ENCODE measurements at places on chromosomes 3 and 15.

DNA sequence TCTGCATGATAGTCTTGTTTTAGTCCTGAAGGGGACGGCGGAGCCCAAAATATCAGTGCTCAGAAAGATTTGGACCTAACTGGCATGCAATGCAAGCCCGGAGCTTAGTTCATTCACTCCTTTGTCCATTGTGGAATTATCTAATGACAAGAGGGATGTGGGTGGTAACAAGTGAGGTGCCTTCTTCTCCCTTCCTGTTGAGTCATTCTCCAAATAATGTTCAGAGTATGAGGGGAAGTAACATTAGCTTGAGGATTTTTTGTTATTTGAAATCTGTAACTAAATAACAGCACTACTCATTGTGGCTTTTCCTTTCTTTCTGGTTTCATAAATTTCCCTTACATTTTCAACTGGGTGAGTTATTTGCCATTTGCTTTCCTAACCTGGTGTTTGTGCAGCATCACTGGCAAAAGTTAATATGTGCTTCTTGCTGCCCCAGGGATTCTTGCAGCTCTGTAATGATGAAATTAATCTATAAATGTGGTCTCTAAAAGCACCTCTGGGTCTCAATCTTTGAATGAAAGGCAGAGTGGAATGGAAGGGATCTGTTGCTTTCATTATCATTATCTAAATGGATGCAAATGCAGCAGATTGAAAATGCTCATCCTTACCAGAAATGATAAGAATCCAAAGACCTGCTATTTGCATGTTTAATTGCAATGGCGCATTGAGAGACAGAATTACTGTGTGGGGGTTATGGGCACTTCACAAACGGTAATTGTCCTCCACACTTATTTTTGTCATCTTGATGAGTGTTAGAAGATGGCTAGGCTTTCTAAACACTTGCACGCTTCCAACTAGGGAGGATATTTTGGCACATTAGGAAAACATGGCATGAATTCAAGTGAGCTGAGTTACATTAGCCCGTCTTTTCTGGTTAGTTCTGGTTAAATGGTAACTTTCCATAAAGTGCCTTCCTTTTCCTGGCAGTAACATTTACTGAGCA, 89.9 kb upstream of the MITF start:
- DNase-seq: no peak

DNA sequence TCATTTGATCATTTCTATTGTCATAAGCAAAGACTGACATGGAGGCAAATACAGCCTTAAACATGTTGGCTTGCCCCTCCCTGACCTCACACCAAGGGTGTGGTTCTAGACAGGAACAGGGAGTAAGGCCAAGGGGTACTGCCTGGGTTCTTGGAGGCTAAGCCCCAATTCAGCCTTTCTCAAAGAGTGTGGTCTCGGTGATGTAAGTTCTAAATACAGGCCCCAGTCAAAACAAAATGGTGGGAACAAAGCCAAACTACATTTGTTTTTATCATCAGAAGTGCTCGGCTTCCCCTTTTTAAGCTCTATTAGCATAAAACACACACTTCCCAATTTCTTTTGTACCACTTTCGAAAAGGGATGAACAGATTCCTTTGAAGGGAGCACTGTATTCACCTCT, 129.5 kb downstream of the ATP8B4 start:
- no peak for DNase-seq

- no peak for DNase-seq
These were observed 42.9 kb upstream of the LMCD1 start for GRCh38 chr3:8458711-8459110.

- no peak for DNase-seq
These were observed 54.6 kb downstream of the CCR3 start for GRCh38 chr3:46296826-46297225.

- no peak for DNase-seq
These were observed 253.6 kb downstream of the NR1D2 start for GRCh38 chr3:24198728-24199127.

- DNase-seq: no peak
These were observed 21.1 kb downstream of the ZXDC start for GRCh38 chr3:126454437-126455198.

GRCh38 chr15:72932472-72932871, 119.8 kb upstream of the NEO1 start:
- DNase-seq: no peak

- DNase-seq: no peak
These were observed 388.1 kb downstream of the FGF12 start for GRCh38 chr3:192339214-192339613.

- no peak for DNase-seq
These were observed 154.3 kb downstream of the NSMCE3 start for GRCh38 chr15:29115093-29115991.

Measured in Caco-2 (cell line).